CD8-positive, alpha-beta memory T cell (primary cell): ENCODE measurements at places on chromosomes 12 and 14.
A peak's percentile ranks its signal among the peaks of the same experiment; 100 is the strongest.

DNA sequence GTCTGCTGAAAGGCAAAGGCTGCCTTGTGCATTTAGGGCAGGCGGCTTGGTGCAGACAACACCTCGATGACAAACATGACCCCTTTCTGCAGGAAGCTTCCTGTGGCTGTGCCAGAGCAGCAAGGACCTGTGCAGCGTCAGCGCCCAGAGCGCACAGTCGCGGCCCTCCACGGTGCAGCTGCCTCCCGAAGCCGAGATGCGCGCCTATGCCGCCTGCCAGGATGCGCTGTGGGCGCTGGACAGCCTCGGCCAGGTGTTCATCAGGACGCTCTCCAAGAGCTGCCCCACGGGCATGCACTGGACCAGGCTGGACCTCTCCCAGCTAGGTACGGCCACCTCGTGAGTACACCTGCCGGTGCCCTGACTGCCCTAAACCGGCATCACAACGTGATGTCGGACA, 57.3 kb downstream of the ANKRD9 start:
- DNase-seq = no peak

GRCh38 chr14:92729634-92730358, 18.6 kb downstream of the LGMN start:
- DNase-seq = no peak

- DNase-seq = no peak
Measured at GRCh38 chr12:56029166-56029519, 8.3 kb downstream of the IKZF4 start.

- no peak for DNase-seq
Measured at GRCh38 chr14:102206918-102207317, 67.2 kb downstream of the WDR20 start.

DNA sequence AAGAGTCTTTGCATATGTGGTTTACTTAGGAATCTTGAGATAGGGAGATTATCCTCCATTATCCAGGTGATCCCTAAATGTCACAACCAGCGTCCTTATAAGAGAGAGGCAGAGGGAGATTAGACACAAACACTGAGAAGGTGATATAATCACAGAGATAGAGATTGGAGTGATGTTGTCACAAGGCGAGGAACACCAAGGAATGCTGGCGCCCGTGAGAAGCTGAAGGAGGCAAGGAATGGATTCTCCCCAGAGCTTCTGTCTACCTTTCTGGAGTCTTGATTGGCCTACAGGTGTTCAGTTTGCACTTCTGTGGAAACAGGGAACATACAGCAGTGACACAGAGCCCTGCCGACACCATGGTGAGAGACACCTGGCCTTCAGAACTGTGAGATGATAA, 101.6 kb downstream of the ANO4 start:
- no peak for DNase-seq

GRCh38 chr14:93928184-93929047, 1.3 kb downstream of the FAM181A start:
- DNase-seq = no peak

DNA sequence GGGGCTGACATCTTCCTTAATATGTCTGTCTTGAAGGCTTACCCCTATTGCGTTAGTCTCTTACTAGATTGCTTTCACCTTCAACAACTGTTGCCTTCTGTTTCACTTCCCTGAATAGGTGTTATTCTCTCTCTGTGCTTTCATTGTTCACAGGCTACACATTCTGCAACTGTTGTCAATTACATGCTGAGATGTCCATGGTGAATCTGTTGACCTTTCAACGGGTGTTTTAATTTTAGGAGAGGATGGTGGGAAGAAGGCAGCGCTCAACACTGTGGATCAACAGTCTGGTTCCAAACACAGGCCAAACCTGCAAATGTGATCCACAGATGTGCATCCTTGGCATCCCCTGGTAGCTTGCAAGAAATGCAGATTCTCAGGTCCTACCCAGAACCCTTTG, 101.9 kb downstream of the DACT1 start:
- DNase-seq = no peak

DNA sequence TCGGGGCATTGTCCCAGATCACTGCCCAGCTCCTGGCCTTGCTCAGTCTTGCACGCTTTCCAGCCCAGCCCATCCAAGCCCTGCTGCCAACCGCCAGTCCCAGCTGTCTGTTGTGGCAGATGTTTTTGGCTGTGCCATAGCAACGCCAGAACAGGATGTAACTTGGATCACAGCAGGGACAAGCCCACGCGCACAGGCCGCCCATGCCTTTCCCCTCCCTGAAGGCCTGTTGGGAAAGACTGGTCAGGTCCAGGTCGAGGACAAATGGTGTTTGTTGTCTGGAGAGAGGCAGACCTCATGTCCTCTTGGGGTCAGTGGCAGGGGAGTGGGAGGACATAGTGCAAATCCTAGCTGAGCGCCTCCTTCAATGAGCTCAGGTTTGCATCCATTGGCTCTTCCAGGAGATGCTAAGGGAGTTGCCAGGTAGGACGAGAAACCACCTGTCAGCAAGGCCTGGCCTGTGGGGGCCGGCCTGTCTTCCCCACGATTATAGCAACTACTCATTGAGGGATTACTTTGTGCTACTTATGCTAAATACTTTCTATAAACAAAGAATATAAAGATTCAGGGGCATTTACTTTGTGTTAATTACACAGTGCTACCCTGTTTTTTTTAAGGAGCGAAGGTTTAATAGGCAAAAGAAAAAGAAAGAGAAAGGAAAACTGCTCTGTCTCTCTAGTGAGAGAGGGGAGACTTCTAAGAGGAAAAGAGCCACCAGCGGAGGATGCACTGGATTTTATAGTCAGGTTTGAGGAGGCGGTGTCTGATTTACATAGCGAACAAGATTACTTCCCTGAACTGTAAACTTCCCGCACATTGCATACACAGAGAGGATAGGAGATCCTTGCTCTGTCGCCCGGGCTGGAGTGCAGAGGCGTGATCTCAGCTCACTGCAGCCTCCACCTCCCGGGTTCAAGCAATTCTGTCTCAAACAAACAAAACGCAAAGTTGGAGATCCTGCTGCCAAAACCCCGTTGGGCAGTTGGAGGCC, 42.8 kb upstream of the CORO1C start:
- DNase-seq = no peak

GRCh38 chr12:97275256-97275655, 187.3 kb upstream of the RMST start:
- no peak for DNase-seq

DNA sequence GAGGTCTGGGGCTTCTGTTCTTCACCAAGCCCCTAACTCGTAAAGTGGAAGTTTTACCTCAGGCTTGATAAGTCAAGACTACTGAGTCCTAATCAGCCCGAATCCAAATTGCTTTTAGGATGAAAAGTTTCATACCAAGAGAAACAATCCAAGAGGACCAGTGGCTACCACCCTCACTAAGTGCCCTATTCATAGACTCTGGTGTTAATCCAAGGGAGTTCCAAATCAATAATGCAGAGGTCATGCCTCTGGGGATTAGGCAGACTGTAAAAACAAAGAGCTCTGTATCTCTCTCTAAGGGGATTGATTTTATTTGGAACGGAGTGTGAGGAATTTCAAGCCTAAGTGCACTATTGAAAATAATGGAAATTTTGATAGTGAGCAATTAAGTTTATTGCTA, 76.3 kb upstream of the LMNTD1 start:
- no peak for DNase-seq

DNA sequence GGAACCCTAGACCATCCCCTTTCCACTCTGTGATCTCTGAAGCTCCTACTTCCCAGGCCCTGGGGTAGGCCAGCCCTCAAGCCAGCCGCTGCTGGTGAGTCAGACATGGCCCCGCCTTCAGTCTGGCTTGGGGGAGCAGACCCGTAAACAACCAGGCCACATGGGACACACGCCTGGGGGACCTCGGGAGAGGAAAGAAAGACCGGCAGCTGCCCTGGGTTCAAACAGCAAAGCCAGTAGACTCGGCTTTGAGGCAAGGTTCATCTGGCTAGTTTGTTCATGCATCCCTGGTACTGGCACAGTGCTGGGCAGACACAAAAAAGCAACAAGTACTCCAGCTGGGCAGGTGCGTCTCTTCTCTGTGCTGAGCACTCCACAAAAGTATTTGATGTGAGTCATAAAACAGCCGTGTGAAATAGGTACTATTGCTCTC, 101.9 kb downstream of the SETD3 start:
- DNase-seq = no peak

- DNase-seq = no peak
Measured at GRCh38 chr12:33245434-33245833, 194.2 kb downstream of the SYT10 start.

- DNase-seq = no peak
Measured at GRCh38 chr12:129483111-129483893, 420.5 kb downstream of the TMEM132D start.

- DNase-seq = peak; percentile 52
Measured at GRCh38 chr12:52691076-52691840, 11.1 kb upstream of the KRT1 start.

- DNase-seq = no peak
Measured at GRCh38 chr12:38350342-38351174, 34.0 kb downstream of the ALG10B start.
